Thoracic aorta (tissue), 2 donors: ENCODE measurements at places on chromosomes 16 and 17.

- DNase-seq: peak; percentile 73
Measured at GRCh38 chr17:61416540-61417363, 17.1 kb downstream of the TBX2 start.

- no peak for DNase-seq
Measured at GRCh38 chr17:2174014-2174413, 119.1 kb downstream of the HIC1 start.

GRCh38 chr16:35198223-35199199 is 1739.1 kb downstream of the TP53TG3F start:
- no peak for DNase-seq

- DNase-seq: no peak
Measured at GRCh38 chr16:9518051-9518450, 426.6 kb downstream of the HAPSTR1 start.

GRCh38 chr17:61057257-61057656 is 342.4 kb upstream of the TBX2 start:
- DNase-seq: no peak

GRCh38 chr16:85773044-85773443 is 22.1 kb upstream of the C16orf74 start:
- DNase-seq: no peak

- no peak for DNase-seq
Measured at GRCh38 chr16:65905331-65905730, 461.2 kb upstream of the CDH5 start.

DNA sequence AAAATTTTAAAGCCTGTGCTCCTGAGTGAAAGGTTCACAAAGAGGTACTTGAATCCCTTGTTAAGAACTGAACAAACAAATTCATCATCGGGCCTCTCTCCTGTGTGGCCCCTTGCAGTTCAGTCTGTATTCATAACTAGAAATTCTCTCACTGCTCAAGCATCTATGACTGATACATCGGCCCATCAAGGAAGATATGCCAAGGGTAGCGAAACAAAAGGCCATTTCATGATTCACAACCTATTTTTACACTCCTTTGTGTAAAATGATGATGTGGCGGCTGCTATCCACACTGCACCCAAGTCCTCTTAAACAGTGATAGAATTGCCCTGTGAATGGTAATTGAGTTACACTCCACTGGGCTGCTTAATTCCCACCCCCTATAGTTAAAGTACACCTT is 204.6 kb downstream of the STX8 start:
- no peak for DNase-seq

DNA sequence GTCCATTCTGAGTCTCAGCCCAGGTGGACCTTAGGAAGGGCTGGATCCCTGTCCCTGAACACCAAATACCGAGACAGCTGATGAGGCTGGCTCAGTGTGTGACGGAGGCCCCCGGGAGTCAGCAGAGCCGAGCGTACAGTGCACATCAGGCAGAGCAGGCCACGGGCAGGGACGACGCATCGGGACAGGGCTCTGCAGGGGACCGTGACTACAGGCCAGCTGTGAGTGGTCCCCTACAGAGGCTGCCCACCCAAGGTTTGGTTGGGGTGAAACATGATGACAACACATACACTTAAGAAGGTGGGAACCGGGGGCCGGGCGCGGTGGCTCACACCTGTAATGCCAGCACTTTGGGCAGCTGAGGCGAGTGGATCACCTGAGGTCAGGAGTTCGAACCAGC is 6.4 kb downstream of the CCDC137 start:
- no peak for DNase-seq
